Head of caudate nucleus (tissue), 42 donors: ENCODE measurements at places on chromosomes 1 and 21.

GRCh38 chr1:184743062-184743756, 11.4 kb downstream of the EDEM3 start:
- DNase-seq = no peak

DNA sequence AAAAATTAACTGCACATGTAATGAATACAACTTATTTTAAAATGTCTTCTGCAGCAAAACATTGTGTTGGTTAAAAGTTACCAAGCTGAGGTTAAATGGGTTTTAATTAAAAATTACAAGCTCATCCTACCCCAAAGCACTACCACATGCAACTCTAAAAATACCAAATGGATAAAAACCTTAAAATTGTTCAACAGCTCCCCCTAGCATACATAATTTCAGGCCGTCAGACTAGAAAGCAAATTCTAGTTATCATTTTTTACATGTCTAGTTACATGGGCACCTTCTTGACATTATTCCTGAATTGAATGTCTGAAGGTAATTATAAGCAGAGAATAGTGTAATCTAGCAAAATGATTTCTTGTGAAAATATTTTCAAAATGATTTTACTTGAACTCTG, 176.5 kb downstream of the C1orf21 start:
- no peak for DNase-seq

DNA sequence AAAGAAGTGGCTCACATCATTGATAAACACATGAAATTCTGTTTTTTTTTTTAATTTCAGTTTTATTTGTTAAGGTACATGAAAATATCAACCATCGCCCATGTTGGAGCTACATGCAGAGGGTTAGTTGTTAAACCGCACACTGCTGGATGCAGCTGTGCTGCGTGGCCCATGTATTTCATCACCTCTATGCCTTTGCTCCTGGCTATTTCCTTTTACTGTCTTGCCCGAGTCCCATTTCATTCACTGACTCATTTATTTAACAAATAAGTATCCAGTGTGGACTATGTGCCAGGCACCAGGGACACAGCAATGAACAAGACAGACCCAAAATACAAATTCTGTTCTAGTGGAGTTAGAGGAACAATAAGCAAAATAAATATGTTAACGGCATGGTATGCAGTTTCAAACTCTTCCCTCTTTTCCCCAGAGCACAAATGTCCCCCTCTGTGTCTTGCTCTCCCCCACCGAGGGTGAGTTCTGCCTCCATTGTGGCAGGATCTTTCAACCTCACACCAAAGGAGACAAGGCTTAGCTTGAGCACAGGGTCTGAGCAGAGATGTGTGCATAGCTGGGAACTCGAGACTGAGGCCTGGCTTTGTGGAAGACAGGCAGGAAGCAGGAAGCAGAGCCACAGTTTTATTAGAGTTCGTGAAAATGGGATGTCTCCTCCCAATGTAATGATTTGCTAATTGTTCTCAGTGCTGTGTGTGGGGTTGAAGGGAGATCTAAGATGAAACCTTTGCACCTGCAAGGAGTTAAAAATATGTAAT, 44.6 kb downstream of the MAN1C1 start:
- no peak for DNase-seq

DNA sequence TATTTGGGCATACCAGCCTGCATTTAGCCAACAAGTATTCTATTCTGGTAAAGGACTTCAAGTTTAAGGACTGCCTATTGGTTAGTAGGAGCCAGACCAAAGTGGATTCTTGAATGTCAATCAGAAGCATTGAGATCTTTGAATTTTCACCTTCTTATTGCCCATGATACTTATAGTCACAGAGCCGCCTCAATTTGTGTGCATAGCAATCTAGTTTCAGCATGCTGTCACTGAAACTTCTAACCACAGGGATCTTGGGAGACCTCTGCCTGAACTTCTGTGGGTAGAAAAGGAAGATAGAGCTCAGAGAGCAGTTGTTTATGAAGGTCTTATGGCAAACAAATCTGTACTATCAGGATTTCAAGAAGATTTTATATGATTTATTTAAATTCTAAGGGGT, 501.4 kb upstream of the USP24 start:
- no peak for DNase-seq

GRCh38 chr1:17618558-17619247, 79.2 kb downstream of the ARHGEF10L start:
- peak; percentile 28 for DNase-seq

DNA sequence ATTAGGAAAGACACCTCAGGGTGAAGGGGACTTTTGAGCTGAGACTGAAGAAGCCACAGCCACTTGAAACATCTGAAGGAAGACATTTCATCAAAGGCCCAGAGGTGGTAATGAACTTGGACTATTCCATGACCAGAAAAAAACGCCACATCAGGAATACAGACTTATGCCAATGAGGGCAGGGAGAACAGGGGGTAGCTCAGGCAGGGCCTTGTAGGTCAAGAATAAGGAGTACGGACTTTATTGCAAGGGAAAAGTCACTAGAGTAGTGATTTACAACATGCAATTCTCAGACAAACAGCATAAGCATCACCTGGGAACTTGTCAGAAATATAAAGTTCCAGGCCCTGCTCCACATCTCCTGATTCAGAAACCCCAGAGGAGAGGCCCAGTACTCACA, 11.8 kb downstream of the TP53BP2 start:
- DNase-seq = no peak

DNA sequence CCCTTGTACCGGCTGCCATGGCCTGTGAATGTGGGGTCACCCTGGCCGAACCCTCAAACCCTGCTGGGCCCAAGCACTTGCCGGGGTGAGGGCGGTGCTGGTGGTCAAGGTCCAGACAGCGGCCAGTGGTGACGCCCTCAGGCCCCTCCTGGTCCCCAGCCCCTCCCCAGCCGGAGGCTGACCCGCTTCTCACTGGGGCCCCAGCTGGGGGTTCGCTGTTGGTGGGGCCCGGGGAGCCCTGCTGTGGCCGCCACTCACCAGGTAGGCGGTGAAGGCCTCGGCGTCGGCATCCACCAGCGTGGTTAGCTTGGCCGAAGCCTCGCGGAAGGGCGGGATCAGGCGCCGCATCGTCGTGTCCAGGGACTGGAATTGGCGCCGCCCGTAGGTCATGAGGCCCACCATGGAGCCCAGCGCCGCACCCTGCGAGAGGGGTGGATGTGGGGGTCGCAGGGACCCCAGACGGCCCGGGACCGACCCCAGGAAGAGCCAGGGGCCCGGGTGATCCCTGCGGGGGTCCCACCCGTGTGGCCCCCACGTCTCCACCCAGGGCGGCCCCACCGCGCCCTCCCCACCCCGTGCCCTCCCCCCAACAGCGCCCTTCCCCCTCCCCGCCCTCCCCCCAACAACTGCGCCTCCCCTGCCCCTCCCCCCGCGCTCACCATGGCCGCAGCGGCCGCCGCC, 10.1 kb downstream of the FTCD start:
- DNase-seq = no peak

- DNase-seq = no peak
These were observed 29.3 kb downstream of the NUP133 start for GRCh38 chr1:229478852-229479251.

GRCh38 chr1:109478806-109479205, 4.9 kb upstream of the ATXN7L2 start:
- DNase-seq = no peak

GRCh38 chr1:17278996-17279830, 28.8 kb upstream of the PADI4 start:
- no peak for DNase-seq

DNA sequence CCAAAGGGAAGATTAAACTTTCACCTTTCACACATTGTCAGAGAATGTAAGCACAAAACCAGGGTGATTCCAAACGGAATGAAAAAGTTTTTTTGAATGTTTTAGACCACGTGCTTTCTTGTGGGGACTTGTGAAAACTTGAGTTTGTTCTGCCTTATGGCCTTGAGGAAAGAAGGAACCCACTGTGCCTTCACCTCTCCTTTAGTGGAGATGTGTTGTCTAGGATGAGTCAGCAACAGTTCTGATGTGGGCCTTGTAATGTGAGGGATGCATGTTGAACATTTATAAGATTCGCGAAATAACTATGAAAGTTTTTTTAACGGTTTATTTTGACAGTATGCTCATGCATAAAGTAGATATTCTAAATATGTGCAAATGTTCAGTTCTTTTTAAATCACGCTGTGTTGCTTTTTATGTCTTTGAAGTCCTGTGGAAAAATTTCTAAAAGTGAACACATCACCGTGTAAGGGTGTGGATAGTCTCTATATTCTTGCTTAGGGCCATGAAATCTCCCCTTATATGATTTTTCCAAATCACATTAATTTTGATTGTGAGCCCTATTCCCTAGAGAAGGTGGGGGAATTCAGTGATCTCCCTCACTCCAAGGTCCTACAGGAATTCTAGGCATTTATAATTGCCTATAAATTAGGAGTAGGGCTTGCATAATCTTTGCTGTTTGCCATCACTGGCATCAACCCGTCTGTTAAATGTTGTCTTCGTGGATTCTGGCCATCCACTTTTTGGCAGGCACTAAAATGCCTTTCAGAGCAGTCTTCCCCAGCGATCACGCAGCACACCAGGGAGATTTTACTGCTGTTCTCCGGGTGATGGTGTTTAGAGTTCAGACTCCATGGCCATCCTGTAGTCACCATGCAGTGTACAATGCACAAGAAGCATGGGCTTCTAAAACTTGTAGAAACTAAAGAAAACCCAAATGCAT, 47.4 kb downstream of the PLA2G4A start:
- DNase-seq = no peak

DNA sequence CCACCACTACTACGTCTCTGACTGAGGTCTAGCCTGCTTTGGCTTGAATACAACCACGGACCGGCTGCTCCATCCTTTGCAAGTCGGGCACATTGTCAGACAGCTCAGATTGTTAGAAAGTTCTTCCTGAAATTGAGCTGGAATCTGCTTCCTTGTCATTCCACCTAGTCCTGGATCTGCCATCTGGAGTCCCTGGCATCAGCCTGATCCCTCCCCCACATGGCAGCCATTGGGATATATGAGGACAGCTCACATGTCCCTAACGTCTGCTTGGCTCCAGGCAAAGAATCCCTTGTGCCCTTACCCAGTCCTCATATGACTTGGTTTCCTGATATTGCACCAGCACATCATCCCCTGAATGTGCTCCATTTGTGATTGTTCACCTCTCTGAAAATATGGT, 56.3 kb upstream of the SYT6 start:
- no peak for DNase-seq

DNA sequence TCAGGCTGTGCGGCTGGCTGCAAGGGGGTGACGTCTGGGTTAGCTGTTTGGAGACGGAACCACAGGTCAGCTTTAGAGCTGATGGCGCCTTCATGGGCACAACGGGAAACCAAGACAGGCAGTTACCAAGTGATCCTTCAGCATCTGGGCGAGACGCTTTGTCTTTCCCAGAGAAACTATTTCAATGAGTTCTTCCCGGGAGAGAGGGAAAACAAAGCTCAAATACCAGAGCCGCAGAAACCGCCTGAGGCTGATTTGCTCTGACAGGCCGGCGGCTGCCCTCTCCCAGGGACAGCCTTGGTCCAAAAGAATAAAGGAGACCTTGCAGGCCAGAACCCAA, 76.5 kb downstream of the CD58 start:
- no peak for DNase-seq

- DNase-seq = peak; percentile 66
These were observed 8.1 kb downstream of the LRRC53 start for GRCh38 chr1:74504125-74504932.

DNA sequence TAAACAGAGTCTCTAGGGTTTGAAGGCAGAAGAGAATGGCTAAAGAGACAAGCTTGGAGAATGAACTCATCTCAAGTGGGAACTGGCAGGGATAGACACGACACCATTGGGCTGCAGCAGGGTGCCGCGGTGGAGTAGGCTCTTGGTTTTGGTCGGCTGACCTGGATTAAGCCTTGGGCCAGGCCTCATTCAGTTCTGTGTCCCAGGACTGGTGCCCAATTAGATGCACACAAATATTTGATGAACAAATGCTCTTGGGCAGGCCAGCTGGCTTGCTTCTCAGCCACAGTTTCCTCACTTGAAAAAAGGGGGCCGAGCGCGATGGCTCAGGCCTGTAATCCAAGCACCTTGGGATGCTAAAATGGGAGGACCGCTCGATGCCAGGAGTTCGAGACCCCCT, 53.4 kb upstream of the CITED4 start:
- DNase-seq = no peak

DNA sequence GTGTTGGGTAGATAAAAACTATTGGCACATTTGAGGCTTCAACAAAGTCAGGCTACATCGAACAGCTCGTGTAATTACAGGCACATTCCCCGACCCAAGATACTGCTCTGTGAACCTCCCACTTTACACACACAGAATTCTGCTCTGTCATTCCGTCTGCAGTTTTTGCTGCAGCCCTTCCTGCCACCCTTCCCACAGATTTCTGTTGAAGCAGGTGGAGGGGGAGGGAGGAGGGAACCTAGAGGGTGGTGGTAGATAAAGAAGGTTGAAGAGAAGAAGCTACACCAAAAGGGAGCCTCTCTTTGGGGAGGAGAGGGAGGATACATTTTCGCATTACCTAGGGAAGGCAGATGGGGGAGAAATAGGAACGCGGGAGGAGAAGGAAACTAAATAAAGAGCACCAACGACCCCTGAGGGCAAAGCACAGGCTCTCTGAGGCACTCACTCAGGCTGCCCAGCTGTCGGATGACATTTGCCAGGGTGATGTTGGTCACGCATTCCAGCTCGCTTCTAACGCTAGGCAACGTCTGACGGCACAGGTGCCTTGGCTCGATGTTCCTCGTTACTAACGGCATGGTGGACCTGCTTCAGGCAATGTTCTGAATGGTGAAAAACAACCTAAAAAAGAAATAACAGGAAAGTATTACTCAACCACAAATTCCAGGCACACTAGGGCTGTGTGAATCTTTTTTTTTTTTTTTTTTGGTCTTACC, 36.0 kb downstream of the GPR3 start:
- DNase-seq = peak; percentile 43

DNA sequence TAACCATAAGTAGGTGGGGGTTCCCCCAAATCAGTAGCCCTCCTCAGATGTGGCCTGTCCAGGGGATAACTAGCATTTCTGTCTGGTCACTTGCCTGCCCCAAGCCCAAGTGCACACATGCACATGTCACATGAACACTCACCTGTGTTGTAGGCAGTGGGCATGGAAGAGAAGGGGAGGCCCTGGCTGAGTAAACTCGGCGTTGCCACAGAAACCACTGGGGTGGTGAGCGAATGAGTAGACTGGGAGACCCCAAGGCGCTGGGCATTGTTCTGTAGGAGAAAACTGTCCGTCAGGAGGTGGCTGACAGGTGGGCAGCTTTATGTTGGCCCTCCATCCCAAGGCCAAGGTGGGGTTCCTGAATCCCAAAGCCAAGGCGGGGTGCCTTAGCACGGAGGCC, 25.6 kb downstream of the MEF2D start:
- DNase-seq = no peak

DNA sequence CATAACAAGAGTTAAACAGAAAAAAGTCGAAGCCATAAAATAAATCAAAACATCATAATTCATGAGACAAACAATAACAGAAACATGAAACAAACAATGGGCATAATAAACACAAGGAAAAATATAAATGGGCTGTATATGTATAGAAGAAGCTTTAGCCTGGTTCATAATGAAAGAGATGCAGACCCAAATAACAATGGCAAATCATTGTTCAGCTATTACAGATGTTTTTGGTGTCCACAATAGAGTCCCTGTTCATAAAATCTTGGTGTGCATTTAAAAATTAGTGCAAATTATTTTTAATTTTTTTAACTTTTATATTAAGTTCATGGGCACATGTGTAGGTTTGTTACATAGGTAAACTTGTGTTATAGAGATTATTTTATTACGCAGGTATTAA, 1185.9 kb upstream of the B3GALT2 start:
- no peak for DNase-seq
